ENCODE measurements at places on chromosomes 6 and 20.
A peak's percentile ranks its signal among the peaks of the same experiment; 100 is the strongest.

DNA sequence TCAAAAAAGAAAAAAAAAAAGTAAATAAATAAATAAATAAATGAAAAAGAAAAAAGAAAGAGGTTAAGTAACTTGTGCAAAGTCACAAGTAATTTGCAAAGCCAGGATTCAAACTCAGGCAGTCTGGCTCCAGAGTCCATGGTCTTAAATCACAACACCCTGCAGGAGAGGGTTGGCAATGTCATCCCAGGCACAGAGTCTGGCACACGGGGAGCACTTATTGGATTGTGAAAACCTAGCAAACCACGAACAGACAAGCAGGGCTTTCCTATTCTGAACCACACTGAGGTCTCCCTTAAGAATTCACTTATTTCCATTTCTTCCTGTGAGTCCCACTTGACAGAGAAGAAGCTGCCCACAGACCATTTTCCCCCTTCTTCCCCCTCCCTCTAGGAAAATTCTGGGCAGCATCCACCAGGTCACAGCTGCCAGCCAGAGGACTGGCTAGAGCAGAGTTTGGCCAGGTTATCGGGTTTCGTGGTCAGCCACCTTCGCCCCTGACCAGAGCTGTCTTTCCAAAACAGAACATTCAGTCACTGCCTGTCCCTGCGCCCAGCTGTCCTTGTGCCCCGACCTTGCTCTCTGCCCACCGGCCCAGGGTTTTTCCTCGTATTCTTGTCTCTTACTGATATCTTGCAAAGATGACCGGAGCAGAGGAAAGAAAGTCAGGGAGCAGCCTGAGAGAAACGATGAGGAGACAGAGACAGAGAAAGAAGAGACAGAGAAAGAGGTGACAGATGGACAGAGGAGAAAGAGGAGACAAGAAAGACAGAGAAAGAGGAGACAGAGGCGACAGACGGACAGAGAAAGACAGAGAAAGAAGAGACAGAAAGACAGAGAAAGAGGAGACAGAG, 106.4 kb upstream of the PTPN1 start:
- DNase-seq: no peak

- peak; percentile 69 for DNase-seq
Measured at GRCh38 chr6:41066867-41067304, 5.3 kb downstream of the OARD1 start.

GRCh38 chr6:80442366-80442765, 335.9 kb downstream of the BCKDHB start:
- DNase-seq: no peak

DNA sequence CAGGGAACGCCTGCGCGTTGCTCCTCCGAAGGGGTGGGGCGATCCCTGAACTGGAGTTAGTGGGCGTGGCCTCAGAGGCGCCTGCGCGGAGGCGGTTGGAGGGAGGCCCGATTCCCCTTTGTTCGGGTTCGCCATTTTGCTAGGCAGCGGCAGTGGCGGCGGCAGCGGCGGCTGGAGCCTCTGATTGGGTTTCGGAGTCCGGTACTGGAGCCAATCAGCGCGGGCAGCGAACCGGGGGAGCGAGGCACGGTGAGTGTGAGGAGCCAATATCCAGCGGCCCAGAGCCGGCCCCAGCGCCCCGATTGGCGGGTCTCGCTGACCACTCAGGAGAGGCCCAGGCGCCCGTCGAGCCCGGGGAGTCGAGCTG, at the start of gene NFYA:
Gene NFYA (plus strand): TSS at position 139 of the 367 bp plus-strand sequence. CDS start 6,116 bp downstream, outside the sequence.
- peak; percentile 99 for DNase-seq

DNA sequence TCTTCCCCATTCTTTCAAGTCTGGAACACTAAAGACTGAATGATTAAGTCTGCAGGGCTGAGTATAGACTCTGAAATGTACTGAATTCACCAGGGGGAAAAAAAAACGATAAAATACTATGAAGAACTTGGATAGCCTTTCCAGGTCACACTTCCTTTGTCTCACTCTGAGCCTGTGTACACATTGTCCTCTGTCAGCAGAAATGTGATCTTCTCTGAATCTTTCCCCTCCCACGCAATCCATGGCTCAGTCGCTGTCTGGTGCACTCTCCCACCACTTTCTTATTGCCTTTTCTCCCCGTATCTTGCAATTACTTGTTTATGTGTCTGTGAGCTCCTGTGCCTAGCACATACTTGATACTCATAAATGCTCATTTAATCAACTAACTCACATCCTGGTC, 212.6 kb upstream of the RSPO3 start:
- DNase-seq: no peak

GRCh38 chr20:7226156-7226555, 458.7 kb downstream of the BMP2 start:
- no peak for DNase-seq

GRCh38 chr6:45830441-45831139, 185.1 kb downstream of the CLIC5 start:
- DNase-seq: no peak

- DNase-seq: no peak
Measured at GRCh38 chr20:48823960-48824498, 3.8 kb downstream of the PREX1 start.

GRCh38 chr20:58127701-58128111, 100.7 kb downstream of the ANKRD60 start:
- no peak for DNase-seq

GRCh38 chr20:31663838-31664695, 26.4 kb downstream of the COX4I2 start:
- DNase-seq: peak; percentile 86

DNA sequence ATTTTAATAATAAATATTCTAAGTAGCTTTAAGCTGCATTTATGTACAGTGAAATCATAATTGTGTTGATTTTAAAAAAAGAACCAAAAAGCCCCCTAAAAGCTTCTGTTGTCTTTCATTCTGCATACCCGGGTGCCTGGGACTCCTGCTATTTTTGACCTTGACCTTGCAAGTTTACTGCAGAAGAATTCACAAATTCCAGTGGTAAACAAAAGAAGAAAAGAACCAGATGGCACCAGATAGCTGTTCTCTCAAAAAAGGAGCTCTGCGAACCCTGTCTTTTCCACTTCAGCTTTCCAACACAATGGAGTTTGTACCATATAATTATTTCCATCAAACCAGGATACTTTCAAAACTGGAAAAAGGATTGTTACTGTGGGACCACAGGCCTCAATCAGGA, 363.3 kb downstream of the SMOC2 start:
- DNase-seq: no peak

- no peak for DNase-seq
Measured at GRCh38 chr20:54083459-54083858, 13.1 kb upstream of the BCAS1 start.

GRCh38 chr6:13924146-13924948, 405 bp upstream of the RNF182 start:
- DNase-seq: no peak

Data from mucosa of descending colon (tissue), 3 donors.